ENCODE measurements at places on chromosomes 3 and 15.

DNA sequence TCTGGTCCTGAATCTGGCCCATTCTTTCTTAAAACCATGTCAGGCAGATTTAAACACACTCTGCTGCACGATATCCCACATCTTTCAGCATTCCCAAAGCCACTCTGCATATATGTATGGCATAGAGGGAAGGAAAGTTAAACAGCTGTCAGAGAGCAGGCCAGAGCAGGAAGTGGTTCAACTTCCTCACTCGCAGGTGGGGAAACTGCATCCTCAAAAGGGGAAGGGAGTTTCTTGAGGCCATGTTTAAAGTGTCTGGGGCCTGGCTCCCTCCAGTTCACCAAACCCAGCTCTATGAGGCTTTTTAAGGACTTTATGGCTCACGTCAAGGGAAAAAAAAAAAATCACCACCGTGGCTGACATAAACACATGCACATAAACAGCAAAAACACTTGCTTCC, 123.1 kb downstream of the OPA1 start:
- no peak for ATAC-seq

- no peak for ATAC-seq
These were observed 10.9 kb downstream of the ITIH3 start for GRCh38 chr3:52805270-52806039.

DNA sequence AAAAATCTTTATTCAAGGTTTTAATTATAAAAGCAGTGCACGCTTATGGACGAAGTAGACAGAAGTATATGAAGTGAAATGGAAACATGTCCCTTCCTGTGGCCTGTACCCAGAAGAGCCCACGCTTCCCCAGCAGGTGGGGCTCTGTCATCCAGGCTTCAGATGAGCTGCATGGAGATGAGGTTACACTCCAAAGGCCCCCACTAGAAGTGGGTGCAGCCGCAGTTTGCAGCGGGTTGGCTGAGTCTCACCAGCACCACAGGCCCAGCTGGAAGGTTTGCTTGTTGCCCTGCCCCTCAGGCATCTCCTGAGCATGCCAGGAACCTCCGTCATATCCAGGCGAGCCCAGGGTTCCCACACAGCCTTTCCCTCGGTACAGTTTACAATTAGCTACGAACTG, 33.1 kb downstream of the PRR20G start:
- ATAC-seq = no peak

DNA sequence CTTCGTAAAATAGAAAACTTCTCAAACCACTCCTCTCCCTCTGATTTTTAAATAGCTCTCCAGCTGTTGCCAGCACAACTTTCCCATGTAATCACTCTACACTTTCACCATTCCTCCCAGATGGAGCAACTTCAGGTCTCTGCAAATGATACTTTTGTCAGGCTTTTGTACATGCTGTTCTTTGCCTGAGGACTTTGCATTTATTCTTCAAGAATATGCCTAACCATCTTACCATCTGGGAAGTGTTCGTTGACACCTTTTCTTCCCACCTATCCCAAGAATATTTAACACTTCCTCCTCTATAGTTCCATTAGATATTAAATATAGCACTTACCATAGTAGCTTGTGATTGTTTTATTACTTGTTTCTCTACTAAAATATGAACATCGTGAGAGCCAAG, 703.7 kb downstream of the CADM2 start:
- ATAC-seq = no peak

GRCh38 chr3:16508243-16508578, 5.3 kb downstream of the RFTN1 start:
- ATAC-seq = no peak

- no peak for ATAC-seq
These were observed 10.6 kb upstream of the KIF23 start for GRCh38 chr15:69403594-69403993.

DNA sequence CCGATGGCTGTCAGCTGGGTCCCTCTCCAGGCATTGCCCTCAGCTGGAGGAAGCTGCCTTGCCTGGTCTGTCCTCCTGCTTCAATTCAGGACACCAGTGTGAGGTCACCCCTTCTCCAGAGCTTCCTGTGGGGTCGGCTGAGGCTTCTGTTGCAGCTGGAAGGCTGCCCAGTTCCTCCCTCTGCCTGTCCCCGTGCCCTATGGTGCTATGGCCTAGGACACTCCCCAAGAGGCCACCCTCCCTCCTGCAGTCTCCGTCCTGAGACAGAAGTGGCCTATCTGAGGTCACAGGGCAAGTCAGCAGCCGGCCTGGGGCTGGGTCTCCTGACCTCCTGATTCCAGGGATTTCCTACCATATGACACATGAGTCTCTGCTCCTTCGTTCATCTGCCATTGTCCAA, 57.9 kb downstream of the RASGRF1 start:
- ATAC-seq = no peak

DNA sequence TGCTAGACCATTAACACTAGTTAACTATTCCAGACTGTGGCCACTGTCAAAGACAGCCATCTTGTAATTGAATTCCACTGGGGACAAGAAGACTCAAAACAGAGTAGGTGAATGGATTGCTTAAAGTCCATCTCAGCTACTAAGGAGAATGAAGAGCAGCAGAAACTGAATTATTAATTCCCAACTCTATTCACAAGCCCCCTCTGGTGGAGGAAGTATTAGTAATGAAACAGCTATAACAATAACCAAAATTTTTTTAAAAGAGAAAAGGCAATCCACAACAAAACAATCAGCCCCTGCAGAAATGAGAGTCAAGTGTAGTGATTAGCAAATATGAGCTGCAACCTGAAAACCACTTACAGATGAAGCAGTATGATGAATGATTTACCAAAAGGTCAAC, 302.8 kb downstream of the FHIT start:
- no peak for ATAC-seq

All from gastroesophageal sphincter (tissue), 4 donors.